ENCODE measurements at places on chromosomes 16 and 17. TPM values are rescaled to one million over a fixed set of nuclear protein-coding genes. Genes with fewer than 3 reads are reported as not detected.

SLC9A5 gene
- 2.5 TPM for total RNA-seq

SOX15 gene
- total RNA-seq: 7.6 TPM

RAB40C gene
- total RNA-seq: 6.0 TPM

AXIN2 gene
- 21.8 TPM for total RNA-seq

CD300A gene
- total RNA-seq: 0.28 TPM

SLC16A13 gene
- total RNA-seq: 1.4 TPM

PIRT gene
- total RNA-seq: not detected

GLYR1 gene
- total RNA-seq: 53.0 TPM

DYNLRB2 gene
- not detected for total RNA-seq

MAPT gene
- total RNA-seq: 1.4 TPM

PHF12 gene
- total RNA-seq: 49.1 TPM

BIRC5 gene
- total RNA-seq: 169 TPM

ARHGAP44 gene
- 10.6 TPM for total RNA-seq
